ENCODE measurements at places on chromosomes 2 and 18.
A peak's percentile ranks its signal among the peaks of the same experiment; 100 is the strongest.

GRCh38 chr2:74255660-74256213 lies 57.3 kb downstream of the MTHFD2 start:
- DNase-seq = no peak

- DNase-seq = no peak
These were observed 901.3 kb upstream of the CDH2 start for GRCh38 chr18:29078273-29078672.

DNA sequence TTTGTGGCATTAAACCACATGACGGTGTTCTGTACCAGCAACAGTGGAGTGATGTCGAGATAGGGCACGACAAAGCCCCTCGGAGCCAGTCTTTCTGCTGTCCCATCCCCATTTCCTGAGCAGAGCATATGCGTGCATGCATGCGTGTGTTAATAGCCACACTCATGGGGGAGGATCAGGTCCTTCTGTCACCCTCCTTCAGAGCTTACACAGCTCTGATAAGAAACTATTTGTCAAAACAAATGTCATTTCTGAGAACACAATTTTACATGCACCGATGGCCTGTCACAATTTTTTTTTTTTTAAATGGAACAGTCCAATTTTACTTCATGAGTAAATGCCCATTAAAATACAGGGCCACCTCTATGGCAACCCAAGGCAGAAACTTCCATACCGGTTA lies 95.9 kb upstream of the ZBTB14 start:
- DNase-seq = no peak

GRCh38 chr2:86201671-86202335 lies 2.5 kb downstream of the MRPL35 start:
- no peak for DNase-seq

DNA sequence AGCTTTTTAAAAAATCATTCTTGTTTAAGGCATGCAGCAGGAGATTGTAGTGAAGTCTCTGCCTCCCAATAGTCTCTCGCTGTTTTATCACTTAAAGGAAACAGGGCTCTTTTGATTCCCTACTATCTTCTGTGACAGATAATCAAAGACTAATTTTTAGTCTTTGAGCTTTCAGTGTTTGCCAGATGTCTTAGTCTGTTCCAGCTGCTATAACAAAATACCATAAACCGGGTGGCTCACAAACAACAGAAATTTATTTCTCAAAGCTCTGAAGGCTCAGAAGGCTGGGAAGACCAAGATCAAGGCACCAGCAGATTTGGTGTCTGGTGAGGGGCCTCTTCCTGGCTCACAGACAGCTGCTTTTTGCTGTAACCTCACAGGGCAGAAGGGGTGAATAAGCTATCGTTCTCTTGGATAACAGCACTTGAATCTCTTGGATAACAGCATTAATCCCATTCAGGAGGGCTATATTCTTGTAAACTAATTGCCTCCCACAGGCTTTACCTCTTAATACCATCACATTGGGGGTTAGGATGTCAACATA lies 37.8 kb upstream of the STAT4 start:
- DNase-seq = no peak

DNA sequence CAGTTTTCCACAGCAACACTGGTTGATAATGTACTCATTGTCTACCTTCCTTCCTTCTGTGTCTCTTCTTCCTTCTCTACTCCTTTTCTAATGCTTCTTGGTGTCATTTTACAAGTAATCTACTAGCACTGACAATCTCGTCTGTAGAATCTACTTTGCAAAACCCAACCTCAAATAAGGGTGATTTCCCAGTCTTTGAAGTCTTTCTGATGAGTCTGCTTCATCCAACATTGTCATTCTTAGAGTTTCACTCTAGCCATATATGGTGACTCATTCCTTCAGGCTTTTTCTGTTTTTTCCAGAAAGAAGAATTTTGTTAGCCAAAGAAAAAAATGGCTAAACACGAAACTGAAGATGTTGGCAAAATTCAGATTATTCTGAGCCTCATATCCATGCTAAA lies 288.7 kb downstream of the MBD2 start:
- no peak for DNase-seq

DNA sequence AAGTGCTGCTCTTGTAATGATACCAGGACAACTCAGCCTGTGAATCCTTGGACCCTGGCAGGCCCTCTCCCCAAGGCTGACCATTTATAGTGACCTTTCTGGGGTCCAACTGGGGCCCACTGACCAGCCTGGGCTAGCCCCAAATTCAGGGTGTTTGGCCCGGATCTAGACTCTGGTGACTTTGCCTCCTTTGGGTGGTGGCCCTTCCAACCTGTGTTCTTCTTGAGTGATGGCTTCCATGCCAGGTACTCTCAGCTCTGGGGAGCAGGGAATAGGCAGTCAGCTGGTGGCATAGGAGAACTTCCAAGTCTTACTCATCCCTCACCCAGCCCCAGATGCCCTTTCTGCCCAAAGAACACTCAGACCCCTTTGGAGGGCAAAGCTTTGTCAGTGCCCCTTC lies 10.3 kb downstream of the MYO7B start:
- no peak for DNase-seq

DNA sequence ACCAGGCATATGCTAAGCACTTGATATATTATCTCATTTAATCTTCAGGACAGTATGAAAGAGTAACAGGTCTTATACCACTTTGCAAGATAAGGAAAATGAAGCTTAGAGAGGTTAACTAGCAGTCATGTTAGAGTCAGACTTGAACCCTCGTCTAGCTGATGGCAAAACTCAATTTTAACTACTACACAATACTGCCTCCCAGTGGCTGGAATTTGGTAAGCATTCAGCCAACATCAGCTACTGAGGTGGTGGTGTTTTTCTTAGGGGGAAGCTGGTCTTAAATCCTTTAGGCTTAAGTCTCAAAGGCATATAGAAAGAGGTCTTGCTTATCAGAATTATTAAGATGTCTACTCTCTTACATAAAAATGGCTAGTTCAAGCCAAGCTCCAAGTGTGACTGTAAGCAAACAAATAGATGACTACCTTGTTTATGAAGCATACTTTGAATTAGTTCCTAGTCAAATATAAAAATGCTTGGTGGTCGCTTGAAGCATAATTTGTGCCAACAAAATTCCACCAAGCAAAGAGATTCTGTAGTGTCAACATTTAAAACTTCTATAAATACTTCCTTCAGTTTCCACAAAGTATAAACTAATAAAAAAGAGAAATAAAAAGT lies 325.4 kb upstream of the FIGN start:
- no peak for DNase-seq

DNA sequence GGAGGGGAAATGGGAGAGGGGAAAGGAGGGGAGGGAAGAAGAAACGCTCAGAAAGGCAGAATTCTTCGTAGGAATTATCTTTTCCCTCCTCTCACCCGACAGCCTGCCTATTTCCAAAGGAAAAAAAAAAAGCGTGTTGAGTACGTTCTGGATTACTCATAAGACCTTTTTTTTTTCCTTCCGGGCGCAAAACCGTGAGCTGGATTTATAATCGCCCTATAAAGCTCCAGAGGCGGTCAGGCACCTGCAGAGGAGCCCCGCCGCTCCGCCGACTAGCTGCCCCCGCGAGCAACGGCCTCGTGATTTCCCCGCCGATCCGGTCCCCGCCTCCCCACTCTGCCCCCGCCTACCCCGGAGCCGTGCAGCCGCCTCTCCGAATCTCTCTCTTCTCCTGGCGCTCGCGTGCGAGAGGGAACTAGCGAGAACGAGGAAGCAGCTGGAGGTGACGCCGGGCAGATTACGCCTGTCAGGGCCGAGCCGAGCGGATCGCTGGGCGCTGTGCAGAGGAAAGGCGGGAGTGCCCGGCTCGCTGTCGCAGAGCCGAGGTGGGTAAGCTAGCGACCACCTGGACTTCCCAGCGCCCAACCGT lies at the start of gene GAD1:
GAD1 (plus strand) TSS at position 384 of the 589 bp plus-strand sequence. CDS start 1,705 bp downstream, outside the sequence.
- DNase-seq = peak; percentile 35

DNA sequence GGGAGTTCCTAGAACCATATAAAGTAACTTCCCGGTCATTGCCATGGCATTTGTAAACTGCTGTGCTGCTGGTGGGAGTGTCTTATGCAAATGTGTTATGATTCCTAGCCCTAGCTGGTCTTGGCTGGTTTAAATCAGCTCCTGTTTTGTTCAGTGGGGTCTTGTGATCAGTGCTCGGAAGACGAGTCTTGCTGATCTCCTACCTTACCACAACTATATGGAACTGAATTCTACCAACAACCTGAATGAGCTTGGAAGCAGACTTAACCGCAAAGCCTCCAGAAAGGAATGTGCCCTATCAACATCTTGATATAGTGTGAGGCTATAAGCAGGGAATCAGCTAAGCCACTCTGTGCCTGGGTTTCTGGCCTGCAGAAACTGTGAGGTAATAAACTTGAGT lies 33.5 kb downstream of the POLE4 start:
- no peak for DNase-seq

DNA sequence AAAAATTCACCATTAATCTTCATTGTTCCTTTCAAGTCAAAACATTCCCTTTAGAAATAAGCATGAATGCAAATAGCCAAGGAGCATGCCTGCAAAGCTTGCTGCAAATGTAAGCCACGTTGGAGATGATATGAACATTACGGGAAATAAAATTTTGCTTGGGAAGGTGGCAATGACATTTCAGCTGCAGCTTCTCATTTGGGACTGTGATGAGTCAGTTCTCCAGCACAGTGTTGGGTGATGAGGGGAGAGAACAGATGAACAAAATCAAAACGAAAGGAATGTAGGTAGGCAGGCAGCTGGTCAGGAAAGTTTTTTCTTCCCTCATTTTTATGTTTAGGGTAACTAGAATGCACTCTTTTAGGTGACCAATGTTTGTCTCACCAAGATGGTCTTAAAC lies 65.3 kb upstream of the CHRNA1 start:
- no peak for DNase-seq

GRCh38 chr2:38835990-38836389 lies 39.7 kb downstream of the DHX57 start:
- no peak for DNase-seq

DNA sequence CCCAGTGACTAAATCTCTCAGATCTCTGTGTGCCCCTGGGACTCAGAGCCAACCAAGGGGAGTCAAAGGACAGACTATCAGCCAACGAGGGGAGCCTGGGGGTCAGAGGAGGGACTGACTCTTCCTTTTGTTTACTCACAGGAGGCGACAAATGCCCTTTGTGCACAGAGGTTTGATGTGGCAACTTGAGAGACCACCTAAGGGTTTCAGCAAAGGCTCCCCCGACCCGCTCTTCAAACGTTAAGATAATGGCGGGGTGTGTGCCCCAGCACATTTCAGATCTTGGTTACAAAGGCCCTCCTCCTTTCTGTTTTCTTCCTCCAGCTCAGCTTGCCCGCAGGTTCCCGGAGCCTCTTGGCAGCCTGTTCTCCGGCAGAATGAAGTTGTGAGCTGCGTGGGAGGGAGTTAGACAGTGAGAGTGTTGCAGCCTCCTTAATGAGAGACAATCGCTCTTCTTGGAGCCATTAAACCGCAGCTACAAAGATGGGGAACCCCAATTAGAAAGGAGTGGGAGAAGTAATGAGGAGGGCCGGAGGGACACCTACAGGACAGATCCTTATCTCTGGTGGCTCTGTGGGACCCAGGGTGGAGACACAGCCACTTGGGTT lies 76.2 kb downstream of the KIAA2012 start:
- DNase-seq = no peak

- DNase-seq = no peak
These were observed 117.0 kb downstream of the MGAT5 start for GRCh38 chr2:134370655-134371445.

DNA sequence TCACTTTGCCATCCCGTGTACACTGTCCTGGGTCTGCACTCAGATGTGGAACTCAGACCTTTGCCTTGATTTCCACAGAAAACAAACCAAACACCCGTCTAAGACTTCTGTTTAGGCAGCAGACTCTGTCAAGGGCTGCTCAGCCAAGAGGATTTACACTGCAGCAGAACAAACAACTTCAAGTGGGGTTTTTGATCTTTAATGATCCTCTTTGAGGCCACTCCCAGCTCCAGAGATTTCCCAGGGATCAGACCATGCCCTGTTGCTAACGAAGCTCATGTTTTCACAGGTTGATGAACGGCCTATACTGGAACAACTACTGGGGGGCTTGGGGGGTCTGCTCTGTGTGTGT lies 52.5 kb upstream of the LGALSL start:
- no peak for DNase-seq

GRCh38 chr2:169095621-169096105 lies 26.3 kb downstream of the DHRS9 start:
- no peak for DNase-seq

DNA sequence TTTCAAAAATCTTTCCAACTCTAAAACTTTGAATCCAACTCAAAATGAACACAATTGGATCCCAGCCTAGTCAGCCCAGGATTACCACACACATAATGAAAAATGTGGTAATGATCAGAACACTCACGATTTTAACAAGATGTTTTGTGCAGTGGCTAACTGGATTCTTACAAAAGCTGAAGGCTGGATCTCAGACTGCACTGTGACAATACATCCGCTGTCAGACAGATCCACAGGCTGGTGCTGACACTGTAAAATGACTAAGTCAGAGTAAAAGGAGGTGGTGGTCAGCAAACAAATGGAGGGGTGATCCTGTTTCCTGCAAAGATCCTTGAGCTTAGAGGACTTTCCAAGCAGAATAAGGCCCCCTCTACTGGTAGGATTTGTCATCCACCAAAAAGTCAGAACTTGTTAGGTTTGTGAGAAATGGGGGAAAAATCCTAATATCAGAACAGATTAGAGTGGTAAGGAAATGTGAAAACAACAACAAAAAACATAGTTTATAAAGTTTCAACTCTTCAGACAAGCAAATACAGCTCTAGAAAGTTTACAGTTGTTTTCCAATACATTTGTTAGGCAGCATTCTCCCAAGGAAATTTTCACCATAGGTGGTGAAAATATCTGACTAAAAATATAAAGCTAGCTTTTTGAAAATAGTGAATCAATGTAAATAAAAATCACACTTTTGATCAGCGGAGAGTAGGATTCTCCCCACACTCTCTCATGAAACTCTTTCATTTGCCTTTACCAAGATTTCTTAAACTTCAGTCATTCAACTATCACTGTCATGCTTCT lies 211.9 kb downstream of the AGPS start:
- DNase-seq = no peak

DNA sequence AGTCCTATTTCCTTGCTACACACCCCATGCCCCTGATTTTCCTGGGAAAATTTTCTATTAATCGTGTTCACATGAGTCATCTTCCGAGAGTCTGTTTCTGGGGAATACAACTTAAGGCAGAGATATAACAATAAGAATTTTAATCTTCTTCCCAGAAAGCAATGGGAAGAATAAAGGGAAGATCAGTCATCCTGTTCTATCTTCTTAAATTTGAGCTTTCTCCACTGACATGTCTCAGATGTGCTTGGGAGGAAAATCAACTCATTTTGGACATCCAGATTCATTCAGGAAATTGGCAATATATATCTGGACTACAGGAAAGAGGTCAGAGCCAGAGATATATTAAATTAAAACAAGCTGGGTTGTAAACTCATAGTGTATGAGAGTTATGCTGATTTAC lies 62.3 kb upstream of the SPAG16 start:
- DNase-seq = no peak

Measured in stimulated activated CD8-positive, alpha-beta memory T cell treated with anti-CD3 and anti-CD28 coated beads, Interleukin-7, amount 100 ng/mL, for 4 hours (primary cell).